ENCODE measurements at places on chromosomes 1 and 21. TPM values are rescaled to one million over a fixed set of nuclear protein-coding genes. Genes with fewer than 3 reads are reported as not detected.

DNA sequence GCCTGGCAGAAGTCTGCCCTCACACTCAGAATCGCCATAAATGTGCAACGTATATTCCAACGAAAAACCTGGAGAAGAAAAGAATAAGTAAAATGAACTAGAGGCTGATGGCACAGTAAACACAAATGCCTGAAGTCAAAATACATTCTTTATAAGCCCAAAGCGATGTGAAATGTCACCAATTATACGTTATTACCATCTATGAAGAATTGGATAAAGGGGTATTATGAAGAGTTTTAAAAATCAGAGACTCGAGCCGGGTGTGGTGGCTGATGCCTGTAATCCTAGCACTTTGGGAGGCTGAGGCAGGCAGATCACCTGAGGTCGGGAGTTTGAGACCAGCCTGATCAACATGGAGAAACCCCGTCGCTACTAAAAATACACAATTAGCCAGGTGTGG is 18.6 kb downstream of the PTP4A2 start:
- no peak overlapping the region for H3K27ac ChIP-seq
- H3K27me3 ChIP-seq, result no peaks in the 10 kb centered on the region
- H3K36me3 ChIP-seq, result peaks cover 11% of the 10 kb centered on the region
- H3K4me1 ChIP-seq, result peaks cover under 1% of the 10 kb centered on the region
- no peak for DNase-seq
- no peak overlapping the region for H3K4me3 ChIP-seq

- no peaks in the 10 kb centered on the region for H3K36me3 ChIP-seq
- H3K27me3 ChIP-seq, result no peaks in the 10 kb centered on the region
- DNase-seq, result no peak
- no peak overlapping the region for H3K4me3 ChIP-seq
Observed at GRCh38 chr1:6795661-6796060, 10.4 kb downstream of the CAMTA1 start.

FAM167B gene
- polyA plus RNA-seq, result 4.8 TPM

UBIAD1 gene
- 9.0 TPM for polyA plus RNA-seq

All from liver (tissue), 10 donors.